ENCODE measurements at places on chromosomes 16 and 17.
A peak's percentile ranks its signal among the peaks of the same experiment; 100 is the strongest.

GRCh38 chr17:35560703-35561102, at the start of gene SLFN14:
SLFN14 (minus strand) TSS chr17:35560819; CDS start chr17:35558062, 2,757 bp downstream.
- DNase-seq = no peak

GRCh38 chr17:57448759-57449283, 192.5 kb downstream of the MSI2 start:
- DNase-seq = no peak

GRCh38 chr17:16971458-16972338, at the start of gene TNFRSF13B:
TNFRSF13B (minus strand) TSS chr17:16972118; CDS start chr17:16972075, 43 bp downstream.
- DNase-seq = no peak

DNA sequence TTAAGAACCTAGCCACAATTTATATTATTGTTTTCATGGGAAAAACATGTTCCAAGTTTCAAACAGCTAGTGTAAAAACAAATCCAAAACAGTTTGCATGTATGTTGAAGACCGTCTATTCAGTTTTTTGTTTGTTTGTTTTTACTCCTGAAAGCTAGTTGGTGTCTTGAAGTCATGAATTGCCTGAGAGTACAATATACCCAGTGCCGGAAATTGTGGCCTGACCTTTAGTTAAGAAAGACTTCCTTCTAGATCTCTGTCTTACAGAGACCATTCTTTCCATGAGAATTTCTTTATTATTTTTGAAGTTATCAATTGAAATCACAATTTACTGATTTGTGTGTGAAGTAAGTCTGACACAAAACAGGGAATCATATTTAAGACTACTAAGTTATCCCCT, 474.8 kb downstream of the KCNJ2 start:
- DNase-seq = no peak

DNA sequence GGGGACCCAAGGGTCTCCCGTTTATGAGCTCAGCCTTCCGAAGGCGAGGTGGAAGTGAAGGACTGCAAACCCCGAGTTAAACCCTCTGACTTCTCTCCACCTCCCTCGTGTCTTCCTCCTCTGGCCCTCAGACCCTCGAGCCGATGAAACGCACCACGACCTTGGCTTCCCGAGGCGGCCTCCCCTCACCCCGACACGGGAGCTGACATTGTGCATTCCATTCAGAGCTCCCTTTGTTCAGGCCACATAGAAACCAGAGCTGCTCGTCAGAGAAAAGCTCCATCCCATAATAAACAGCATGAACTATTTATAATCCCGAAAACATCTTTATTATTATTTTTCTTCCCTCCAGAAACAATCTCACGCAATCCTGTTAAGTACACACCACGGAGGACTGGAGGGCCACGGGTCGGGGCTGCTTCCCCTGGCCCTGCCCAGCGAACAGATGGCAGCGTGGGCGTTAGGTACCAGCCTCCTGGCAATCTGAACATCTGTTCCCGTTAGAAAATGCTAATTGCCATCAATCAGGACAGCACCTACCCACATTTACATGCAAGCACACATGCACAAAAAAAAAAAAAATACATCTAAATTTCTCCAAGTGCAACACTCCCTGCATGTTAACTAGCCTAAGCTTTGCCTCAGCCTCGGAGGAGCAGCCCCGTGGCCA, 145.7 kb downstream of the RBFOX3 start:
- no peak for DNase-seq

DNA sequence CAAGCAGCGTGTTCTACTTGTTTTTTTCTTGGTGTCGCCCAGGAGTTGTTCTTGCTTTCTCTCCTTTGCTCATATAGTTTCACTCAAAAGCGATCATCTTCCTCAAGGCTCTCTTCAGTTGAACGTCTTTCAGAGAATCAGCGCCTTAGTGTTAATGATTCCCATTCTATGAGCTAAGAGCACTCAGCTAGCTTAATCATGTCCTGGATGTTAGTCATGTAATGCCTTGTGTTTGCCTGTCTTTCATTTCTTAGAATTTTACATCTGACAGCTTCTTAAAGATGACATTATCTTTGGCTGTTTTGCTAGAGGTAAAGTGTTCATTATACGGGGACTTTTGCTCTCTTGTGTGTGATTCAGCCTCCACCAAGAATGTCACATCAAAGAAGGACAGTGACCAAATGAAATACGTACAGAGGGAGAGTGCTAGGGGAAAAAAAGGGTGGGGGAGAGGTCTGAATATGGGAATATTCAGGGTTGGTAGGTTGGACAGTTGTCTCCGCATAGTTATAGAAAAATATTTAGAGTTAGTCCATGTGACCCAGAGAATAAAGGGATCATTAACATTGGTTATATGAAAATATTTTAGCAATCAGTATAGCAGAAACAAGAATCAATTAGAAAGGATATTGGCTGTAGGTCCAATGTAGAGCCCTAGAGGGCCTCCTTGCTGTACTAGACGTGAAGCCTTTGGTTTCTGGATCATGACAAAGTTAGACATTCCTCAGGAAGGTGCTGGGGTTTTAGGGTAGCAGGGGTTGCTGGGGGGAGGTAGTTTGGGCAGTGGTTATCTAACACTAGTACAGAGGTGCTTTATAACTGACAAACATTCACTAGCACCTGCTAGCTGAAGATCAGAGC, 31.9 kb upstream of the ANKFN1 start:
- DNase-seq = peak; percentile 23

- no peak for DNase-seq
Observed at GRCh38 chr16:71927383-71927782, 32.1 kb downstream of the IST1 start.

- no peak for DNase-seq
Observed at GRCh38 chr17:28499364-28499664, 6.8 kb upstream of the FOXN1 start.

GRCh38 chr17:29383686-29384085, 6.5 kb upstream of the TAOK1 start:
- DNase-seq = no peak

DNA sequence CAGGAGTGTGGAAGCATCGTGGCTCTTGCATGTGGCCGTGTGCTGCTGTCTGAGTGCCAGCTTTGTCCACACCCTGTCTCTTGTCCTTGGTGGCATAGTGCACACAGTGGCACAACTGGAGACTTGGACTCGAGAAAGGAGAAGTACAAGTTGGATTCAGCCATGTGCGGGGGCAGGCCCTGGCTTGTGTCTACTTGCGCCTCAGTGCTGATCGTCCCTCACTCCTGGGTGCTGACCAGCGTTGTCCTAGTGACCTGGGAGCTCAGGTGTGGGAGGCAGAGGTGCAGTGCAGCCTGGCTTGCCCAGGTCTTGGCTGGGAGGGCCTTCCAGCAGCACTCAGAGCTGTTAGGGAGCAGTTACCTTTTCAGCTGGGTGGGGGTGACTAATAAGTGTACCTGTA, 20.6 kb downstream of the MPRIP start:
- DNase-seq = peak; percentile 61

- no peak for DNase-seq
Observed at GRCh38 chr16:66277311-66278070, 89.0 kb upstream of the CDH5 start.

GRCh38 chr17:31401456-31402254, 10.2 kb downstream of the RAB11FIP4 start:
- DNase-seq = no peak

- no peak for DNase-seq
Observed at GRCh38 chr17:67515490-67516083, 138.5 kb downstream of the PITPNC1 start.

DNA sequence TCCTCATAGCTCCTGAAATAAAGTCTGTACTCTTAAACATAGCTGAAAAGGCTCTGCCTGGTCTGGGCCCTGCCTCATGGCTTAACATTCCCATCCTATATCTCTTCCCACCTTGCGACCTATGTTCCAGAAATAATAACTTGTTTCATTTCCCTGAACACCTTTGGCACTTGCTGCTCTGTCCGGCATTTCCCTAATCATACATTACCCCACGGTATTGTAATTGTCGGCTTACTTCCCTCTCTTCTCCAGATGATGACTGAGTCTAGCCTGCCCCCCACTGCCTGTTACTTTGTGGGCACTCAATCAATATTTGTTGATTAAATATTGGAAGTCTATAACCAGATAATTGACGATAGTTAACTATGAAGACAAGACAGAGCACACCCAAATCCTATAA, 23.3 kb upstream of the SUPT4H1 start:
- no peak for DNase-seq

- DNase-seq = no peak
Observed at GRCh38 chr17:64152428-64153125, 22.6 kb upstream of the ERN1 start.

- peak; percentile 94 for DNase-seq
Observed at GRCh38 chr16:30956601-30957455, 726 bp upstream of the SETD1A start.

DNA sequence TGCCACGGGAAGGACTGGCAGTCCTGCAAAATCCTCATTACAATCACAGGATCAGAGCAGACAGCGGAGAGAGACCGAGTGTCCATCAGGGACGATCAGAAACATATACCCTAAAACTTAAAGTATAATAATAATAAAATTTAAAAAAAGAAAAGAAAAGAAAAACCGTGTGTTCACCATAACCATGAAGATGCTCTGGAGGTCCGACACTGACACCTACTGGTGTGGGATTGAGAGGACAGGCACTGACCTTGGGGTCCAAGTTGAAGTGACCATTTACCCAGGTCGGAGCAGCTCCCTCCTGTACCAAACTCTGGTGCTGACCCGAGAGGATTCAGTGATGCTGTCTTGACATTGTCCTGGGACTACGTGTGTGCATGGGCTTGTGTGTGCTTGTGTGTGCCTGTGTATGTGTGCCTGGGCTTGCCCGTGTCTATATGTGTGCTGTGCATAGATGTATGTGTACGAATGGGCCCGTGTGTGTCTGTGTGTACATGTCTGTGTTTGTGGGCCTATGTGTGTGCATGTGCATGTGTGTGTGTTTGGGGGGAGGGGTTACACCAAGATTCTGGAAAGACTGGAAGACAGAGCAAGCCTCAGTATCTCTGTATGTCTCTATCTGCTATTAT, 10.0 kb upstream of the CD300LD start:
- DNase-seq = peak; percentile 70

DNA sequence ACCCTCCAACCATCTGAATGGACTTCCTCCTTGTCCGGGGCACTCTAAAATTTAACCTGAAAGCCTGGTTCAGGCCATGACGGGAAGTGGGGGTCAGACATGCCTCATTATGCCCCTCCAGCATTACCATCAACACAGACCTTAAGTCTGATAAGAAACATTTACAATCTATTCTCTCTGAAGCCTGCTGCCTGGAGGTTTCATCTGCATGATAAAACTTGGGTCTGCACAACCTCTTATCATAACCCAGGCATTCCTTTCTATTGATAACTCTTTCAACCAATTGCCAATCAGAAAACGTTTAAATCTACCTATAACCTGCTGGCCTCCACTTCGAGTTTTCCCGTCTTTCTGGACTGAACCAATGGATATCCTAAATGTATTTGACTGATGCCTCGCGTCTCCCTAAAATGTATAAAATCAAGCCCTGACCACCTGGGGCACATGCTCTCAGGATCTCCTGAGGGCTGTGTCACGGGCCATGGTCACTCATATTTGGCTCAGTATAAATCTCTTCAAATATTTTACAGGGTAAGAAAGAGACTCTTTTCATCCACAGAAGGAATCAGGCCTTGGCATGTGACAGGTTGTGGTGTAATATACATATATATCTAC, 45.6 kb downstream of the LYRM1 start:
- DNase-seq = no peak

DNA sequence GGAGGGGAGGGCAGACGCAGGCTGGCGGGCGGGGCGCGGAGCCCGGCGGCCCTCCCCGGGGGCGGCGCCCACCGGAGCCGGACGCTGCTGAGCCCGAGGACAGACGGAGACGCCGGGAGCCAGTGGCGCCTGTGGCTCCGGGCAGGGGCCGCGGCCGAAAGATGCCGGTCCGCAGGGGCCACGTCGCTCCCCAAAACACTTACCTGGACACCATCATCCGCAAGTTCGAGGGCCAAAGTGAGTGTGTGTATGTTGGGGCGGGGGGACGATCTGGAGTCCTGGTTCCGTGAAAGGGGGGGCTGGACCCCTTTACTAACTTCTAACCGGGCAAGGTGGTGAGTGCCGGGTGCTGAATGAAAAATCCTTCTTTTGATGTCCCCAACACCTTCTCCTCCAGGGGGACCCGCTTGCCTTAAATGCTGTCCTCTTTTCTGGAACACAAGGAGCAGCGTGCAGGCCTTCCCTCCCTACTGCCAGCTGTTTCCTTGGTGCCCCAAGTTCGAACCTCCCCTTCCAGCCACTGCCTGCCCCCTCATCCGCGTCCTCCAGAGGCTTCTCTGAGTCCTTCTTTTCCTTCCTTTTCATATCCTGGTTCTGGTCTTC, at the start of gene KCNH6:
Gene KCNH6 (plus strand): TSS at position 106 of the 603 bp plus-strand sequence. CDS start 56 bp downstream, at position 162.
- no peak for DNase-seq

DNA sequence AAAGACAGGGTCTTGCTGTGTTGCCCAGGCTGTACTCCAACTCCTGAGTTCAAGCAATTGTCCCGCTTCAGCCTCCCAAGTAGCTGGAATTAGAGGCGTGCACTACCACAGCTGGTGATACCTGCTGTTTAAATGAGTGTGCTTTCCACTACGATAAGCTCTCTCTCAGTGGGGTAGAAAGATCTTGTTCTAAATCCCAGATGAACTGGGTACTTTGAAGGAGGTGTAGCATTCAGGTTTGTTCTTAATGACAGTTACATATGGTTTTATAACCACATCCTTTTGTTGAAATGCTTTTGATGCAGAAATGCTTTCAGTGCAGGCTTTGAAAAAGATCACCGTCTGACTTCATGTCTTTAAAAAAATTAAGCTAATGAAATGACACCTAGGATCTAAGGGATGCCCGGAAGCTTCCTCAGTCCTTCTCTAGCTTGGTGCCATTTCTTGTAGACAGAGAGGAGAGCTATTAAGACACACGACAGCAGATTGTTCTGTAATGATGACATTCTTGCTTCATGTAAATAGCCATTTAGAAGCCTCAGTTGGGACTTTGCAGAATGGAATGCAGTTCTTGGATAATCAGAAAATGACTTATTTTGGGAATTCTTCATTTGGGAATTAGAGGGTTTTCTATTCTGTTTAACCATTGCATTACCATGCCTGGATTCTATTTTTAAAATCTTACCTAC, 19.5 kb downstream of the PMM2 start:
- no peak for DNase-seq

- DNase-seq = no peak
Observed at GRCh38 chr16:86910161-86910769, 331.9 kb downstream of the FOXL1 start.

DNA sequence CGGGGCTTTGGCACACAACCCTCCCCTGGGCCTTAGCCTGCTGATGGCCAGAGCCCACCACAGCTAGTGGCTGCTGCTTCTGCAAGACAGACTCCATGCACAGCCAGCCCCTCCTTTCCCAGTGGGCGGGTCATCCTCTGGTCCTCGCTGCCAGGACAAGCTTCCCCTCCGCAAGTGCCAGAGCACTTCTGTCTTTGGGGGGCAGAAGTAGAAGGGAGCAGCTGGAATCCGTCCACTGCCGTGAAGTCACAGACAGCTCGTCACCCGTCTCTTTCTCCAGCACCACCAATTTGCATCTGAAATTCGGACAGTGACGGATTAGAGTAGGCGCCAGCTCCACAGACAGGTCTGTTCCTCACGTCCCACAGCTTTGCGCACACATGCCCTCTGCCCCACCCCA, 31.3 kb upstream of the NAT9 start:
- no peak for DNase-seq

DNA sequence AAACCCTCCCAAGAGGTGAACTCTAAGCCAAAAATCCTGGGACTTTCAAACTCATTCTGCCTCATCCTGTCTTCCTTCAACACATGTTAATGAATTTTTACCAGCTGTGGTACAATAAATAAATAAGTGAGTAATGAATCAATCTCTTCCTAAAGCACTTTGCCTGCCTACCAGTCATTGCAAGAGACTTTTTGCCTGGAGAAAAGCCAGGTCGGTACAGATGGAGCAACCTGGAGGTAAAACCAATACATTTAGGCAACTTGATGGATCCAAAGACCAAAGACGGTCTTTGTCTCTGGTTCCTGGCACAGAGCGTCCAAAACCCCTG, 324.2 kb downstream of the PMP22 start:
- no peak for DNase-seq

- DNase-seq = peak; percentile 27
Observed at GRCh38 chr17:57257895-57258851, 1.9 kb downstream of the MSI2 start.

All from NB4 (cell line).